Stimulated activated CD4-positive, alpha-beta T cell treated with anti-CD3 and anti-CD28 coated beads, Interleukin-15, amount 100 ng/mL, for 1 hour (primary cell): ENCODE measurements at places on chromosomes 3 and 15.

- no peak for DNase-seq
Observed at GRCh38 chr3:166191411-166191810, 354.2 kb upstream of the BCHE start.

- no peak for DNase-seq
Observed at GRCh38 chr15:65285291-65286068, 1.2 kb downstream of the PARP16 start.

DNA sequence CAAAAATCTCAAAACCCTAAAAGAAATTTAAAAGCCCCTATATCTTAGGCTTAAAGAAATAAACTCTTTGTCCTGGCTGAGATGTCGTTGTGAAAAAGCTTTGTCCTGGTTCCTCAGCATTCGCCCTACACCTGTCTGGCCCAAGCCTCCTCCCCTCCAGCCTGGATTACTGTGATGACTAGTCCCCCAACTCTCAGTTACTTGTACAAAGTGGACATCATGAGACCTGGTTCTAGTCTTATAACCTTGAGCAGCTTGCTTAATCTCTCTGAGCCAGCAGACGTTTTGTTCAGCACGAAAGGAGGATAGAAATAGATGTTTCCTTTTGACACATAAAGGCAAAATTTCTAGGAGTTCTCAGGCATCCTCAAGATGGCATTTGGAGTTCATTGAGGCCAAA lies 51.6 kb downstream of the FILIP1L start:
- no peak for DNase-seq

GRCh38 chr15:79211481-79211880 lies 71.0 kb upstream of the ANKRD34C start:
- DNase-seq, result no peak

- DNase-seq, result no peak
Observed at GRCh38 chr15:62115847-62116246, 49.1 kb downstream of the C2CD4A start.

DNA sequence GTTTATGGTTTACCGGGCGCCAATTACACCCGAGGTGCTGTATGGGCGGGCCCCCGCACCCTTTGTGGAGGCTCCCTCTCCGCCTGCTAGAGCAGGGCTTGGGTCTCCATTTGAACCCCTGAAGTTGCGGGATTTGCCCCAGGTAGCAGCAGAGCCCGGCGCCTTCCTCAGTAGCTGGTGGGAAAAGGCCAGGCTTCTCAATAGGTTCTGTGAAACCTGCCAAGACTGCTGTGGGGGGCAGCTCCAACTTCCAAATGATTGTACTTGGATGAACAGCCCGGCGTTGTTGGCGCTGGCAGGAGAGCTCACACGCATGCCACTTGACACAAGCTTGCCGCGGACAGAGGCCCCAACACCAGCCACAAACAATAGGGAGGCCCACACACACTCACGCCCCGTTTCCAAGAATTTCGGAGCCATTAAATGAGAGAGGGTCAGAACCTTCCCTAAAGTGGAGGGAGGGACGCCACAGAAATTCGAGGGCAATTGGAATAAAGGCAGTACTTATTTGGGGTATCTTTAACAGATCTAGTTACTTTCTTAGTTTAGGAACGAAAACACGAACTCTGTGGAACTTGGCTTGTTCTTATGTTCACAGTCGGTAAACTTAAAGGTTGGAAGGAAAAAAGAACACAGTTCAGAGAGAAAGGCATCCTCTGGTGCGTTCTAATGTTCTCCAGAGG lies 1.4 kb downstream of the EPHB3 start:
- no peak for DNase-seq

DNA sequence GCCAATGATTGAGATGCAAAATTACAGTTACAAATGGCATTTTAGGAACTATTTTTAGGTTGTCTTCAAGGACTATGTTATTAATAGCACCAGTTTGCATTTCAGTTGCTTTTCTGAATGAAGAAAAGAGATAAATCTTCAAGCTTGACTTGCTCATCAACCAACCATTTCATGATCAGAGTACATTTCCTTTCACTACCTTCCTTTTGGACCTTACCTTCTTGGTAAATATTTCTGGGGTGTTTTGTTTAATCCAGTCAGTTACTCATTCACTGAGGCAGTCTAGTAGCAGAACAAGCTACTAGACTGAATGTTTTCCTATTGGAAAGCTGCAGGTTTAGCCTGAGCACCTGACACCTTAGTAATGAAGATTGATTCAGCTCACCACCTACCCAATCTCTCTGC lies 8.2 kb downstream of the SLC27A2 start:
- DNase-seq, result no peak

GRCh38 chr3:184081116-184081830 lies 15.6 kb upstream of the HTR3E start:
- DNase-seq, result no peak

GRCh38 chr3:51340013-51340829 lies 44.9 kb upstream of the MANF start:
- DNase-seq, result no peak

- no peak for DNase-seq
Observed at GRCh38 chr3:192864941-192865340, 52.7 kb downstream of the MB21D2 start.

DNA sequence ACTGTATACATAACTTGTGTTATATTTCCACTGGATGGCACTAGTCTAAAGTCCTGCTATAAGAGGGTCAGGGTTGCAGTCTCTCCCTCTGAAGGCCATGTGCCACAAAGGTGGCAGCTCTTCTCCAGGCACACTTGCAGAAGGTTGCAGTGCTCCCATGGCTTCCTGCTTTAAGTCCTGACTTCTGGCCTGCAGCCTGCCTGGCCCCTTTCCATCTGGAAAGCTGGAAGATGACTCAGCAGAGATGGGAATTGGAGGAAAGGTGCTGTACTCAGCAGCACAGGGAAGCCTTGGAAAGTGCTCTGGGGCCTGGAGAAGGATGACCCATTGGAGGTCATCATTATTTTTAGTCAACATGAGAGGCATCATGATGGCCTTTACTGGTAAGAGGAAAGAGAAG lies 40.9 kb upstream of the MRPL3 start:
- no peak for DNase-seq

GRCh38 chr15:27459836-27460235 lies 488.9 kb downstream of the GABRG3 start:
- no peak for DNase-seq

GRCh38 chr3:55484801-55485791 lies 2.0 kb downstream of the WNT5A start:
- DNase-seq, result no peak

DNA sequence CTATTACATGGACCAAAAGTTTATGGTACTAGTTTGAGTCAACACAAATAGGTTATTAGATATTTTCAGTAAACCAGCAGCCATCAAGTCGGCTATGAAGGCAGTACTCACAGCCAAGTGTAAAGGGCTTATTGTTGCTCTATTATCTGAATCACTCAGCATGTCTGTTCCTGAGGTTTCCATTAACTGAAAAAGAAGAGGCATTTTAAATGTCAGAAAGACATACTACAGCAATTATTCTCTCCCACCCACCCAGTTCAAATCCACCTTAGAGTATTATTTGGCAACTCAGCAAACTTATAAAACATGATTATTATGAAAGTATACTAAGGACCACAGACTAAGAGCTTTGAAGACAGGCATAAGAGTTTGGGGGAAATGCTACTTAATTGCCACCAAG lies 93.1 kb downstream of the BTD start:
- no peak for DNase-seq
